ENCODE measurements at places on chromosomes 2 and 18. TPM values are rescaled to one million over a fixed set of nuclear protein-coding genes. Genes with fewer than 3 reads are reported as not detected.

The GALNT14 gene
- 0.68 TPM for total RNA-seq

The OSGEPL1 gene
- total RNA-seq, result 10.2 TPM

The HOXD10 gene
- total RNA-seq, result not detected

The MRPL33 gene
- 27.3 TPM for total RNA-seq

The AMER3 gene
- total RNA-seq, result not detected

DNA sequence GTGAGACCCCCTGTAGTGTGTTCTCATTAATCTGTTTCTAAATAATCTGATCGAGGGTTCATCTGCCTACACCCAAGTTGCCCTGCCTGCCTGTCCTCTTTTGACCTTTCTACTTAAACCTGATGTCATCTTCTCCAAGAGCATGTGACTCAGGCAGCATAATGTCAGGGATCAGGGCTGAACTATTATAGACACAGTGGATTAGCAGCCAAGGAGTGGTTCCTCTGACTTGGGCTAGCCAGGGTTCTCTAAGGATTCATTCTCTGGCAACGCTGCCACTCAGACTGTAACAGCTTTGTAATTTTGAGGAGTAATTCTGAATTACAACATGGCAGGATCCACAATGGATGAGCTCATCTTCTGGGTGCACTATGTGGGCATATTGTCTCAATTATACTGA, 124.0 kb downstream of the MDH1 start:
- no peak overlapping the region for H3K27ac ChIP-seq
- no peaks in the 10 kb centered on the region for H3K4me1 ChIP-seq
- H3K36me3 ChIP-seq, result no peaks in the 10 kb centered on the region
- no peak for DNase-seq

- H3K27me3 ChIP-seq, result no peaks in the 10 kb centered on the region
- H3K4me3 ChIP-seq, result no peak overlapping the region
- no peak for DNase-seq
- no peak overlapping the region for H3K27ac ChIP-seq
- no peaks in the 10 kb centered on the region for H3K4me1 ChIP-seq
These were observed 72.5 kb downstream of the ACKR3 start for GRCh38 chr2:236642125-236642524.

DNA sequence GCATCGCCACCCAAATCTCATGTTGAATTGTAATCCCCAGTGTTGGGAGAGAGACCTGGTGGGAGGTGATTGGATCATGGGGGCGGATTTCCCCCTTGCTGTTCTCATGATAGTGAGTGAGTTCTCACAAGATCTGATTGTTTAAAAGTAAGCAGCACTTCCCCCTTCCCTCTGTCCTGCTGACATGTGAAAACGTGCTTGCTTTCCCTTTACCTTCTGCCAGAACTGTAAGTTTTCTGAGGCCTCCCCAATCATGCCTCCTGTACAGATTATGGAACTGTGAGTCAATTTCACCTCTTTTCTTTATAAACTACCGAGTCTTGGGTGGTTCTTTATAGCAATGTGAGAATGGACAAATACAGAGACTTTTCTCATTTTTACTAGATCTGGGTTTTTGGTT, 161.4 kb upstream of the SP5 start:
- H3K27me3 ChIP-seq, result no peaks in the 10 kb centered on the region
- DNase-seq, result no peak
- H3K36me3 ChIP-seq, result no peaks in the 10 kb centered on the region

GRCh38 chr2:77962943-77963342, 440.8 kb upstream of the LRRTM4 start:
- no peaks in the 10 kb centered on the region for H3K4me1 ChIP-seq
- DNase-seq, result no peak
- H3K27me3 ChIP-seq, result no peaks in the 10 kb centered on the region

GRCh38 chr2:43454791-43455190, 141.0 kb downstream of the THADA start:
- no peak overlapping the region for H3K27ac ChIP-seq
- no peaks in the 10 kb centered on the region for H3K4me1 ChIP-seq
- no peak overlapping the region for H3K4me3 ChIP-seq
- no peak for DNase-seq
- H3K36me3 ChIP-seq, result no peaks in the 10 kb centered on the region

- no peaks in the 10 kb centered on the region for H3K36me3 ChIP-seq
- no peak overlapping the region for H3K4me3 ChIP-seq
- H3K4me1 ChIP-seq, result no peaks in the 10 kb centered on the region
- no peak overlapping the region for H3K27ac ChIP-seq
- DNase-seq, result no peak
- no peaks in the 10 kb centered on the region for H3K27me3 ChIP-seq
These were observed 12.6 kb downstream of the CNDP1 start for GRCh38 chr18:74546751-74547530.

- no peaks in the 10 kb centered on the region for H3K27me3 ChIP-seq
- DNase-seq, result no peak
- no peak overlapping the region for H3K4me3 ChIP-seq
- no peaks in the 10 kb centered on the region for H3K36me3 ChIP-seq
- no peak overlapping the region for H3K27ac ChIP-seq
These were observed 17.3 kb downstream of the OTOF start for GRCh38 chr2:26460613-26461031.

DNA sequence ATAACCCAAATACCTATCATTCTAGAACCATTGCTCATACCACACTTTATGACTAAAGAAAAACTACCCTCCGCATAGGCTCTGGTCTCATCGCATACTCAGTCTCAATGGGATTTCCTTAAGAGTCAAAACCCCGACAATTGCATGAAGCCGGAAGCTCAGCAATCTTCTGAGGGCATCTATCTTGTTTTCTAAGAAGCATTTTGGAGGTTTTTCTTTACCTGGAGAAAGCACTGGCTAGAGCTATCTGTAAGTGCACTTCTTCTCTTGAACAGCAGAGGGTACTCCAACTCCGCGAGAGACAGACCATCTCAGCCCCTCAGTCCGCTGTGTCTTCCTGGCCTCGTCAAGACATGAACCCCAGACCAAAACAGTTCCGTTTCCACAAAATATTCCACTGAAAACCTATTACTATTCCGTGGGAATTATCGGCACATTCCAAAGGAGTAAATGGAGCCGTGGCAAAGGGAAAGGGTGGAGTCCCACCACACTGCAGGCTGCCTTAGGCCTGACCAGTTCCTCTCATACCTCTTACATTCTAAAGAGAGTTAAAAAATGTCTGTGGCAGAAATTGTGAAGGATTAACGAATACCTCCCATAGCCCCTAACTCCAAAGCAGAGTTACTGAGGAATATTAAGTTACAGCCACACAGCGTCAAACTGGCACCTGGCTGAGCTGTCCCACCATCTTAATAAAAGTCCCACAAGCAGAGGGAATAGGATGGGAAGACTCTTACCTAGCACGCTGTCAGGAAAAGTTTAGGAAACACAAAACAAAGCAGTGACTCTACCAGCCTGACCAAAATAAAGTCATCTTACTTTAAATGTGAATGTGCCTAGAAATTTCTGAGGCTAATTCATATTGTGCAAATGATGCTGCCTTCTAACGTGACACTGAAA, 325.6 kb upstream of the VRK2 start:
- H3K36me3 ChIP-seq, result no peaks in the 10 kb centered on the region
- no peak overlapping the region for H3K4me3 ChIP-seq
- H3K27ac ChIP-seq, result no peak overlapping the region
- no peaks in the 10 kb centered on the region for H3K27me3 ChIP-seq
- no peaks in the 10 kb centered on the region for H3K4me1 ChIP-seq

- DNase-seq, result no peak
- no peak overlapping the region for H3K4me3 ChIP-seq
- H3K36me3 ChIP-seq, result no peaks in the 10 kb centered on the region
- no peak overlapping the region for H3K27ac ChIP-seq
- no peaks in the 10 kb centered on the region for H3K27me3 ChIP-seq
These were observed 332.1 kb upstream of the TCF4 start for GRCh38 chr18:55920063-55920462.

DNA sequence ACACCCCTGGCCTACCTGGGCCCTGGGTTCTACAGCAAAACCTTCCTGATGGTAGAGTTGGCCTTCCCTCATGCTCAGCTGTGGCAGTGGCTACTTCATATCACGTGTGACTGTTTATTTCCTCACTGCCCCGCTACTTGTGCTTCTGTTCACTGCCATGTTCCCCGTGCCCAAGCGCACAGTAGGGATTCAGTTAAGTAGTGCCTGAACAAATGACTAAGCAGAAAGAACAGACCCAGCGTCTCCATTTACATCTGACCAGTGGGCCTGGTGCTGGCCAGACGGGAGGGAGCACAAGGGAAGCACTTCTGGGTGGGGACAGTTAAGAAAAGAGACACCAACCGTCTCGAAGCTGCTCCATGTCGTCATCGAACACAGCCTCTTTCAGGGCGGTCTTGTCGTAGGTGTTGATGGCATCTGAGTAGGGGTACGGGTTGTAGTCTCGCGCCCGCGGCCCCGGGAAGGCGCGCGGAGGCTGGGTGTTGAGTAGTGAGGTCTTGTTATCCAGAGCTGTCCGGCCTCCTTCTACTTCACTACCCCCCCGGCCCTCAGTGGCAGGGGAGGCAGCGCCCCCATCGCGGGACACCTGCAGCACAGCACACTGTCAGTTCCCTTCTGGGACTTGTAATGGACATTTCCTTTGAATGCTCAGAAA, 82.4 kb upstream of the TFCP2L1 start:
- peaks cover 62% of the 10 kb centered on the region for H3K36me3 ChIP-seq
- H3K27me3 ChIP-seq, result no peaks in the 10 kb centered on the region
- DNase-seq, result no peak
- H3K4me3 ChIP-seq, result no peak overlapping the region

DNA sequence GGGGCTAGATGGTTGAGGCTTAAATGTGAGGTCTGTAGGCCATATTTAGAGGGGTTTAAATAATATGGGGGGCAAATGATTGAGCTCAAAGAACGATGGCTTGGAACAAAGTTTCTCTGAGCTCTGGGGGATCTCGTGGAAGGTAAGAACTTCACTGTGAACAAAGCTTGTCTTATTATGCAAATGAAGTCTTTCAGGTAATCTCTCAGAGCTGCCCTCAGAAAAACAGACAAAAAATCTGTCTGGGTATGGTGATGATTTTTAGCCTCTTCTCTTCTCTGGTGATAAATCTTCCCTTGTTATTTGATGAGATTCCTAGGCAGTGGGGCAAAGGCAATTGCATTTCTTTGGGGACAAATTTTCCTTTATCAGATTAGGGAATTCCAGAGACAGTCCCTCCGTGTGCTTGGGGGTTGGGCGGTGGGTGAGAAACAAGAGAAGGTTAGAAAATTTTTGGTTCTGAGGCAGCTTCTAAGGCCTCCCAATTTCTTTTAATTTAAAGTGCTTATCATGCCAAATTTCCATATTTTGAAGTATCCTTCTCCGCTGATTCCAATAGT, 760.4 kb downstream of the TSN start:
- DNase-seq, result no peak
- H3K27ac ChIP-seq, result no peak overlapping the region
- H3K36me3 ChIP-seq, result no peaks in the 10 kb centered on the region
- no peaks in the 10 kb centered on the region for H3K27me3 ChIP-seq

DNA sequence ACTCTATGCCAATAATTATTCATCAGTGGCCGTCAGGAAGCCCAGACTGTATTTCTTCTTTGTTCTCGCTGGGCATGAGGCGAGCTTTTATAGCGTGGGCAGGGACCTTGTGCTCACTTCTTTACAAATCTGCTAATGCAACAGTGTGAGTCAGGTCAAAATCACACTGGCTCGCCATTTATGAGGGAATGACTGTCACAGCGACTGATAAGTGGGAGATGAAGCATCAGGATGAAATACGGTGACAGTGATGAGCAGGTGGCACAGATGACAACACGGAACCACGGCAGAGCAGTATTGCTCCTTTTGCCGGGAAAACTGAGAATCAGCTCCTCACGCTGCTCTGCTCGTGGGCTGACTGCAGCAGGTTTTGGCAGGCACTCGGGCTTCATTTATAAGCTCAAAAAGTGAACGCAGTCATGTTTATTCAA, 20.5 kb downstream of the TYMS start:
- H3K27me3 ChIP-seq, result no peaks in the 10 kb centered on the region
- H3K4me1 ChIP-seq, result peaks cover 11% of the 10 kb centered on the region
- H3K27ac ChIP-seq, result no peak overlapping the region
- H3K4me3 ChIP-seq, result no peak overlapping the region
